ENCODE measurements at places on chromosomes 16 and 17.

DNA sequence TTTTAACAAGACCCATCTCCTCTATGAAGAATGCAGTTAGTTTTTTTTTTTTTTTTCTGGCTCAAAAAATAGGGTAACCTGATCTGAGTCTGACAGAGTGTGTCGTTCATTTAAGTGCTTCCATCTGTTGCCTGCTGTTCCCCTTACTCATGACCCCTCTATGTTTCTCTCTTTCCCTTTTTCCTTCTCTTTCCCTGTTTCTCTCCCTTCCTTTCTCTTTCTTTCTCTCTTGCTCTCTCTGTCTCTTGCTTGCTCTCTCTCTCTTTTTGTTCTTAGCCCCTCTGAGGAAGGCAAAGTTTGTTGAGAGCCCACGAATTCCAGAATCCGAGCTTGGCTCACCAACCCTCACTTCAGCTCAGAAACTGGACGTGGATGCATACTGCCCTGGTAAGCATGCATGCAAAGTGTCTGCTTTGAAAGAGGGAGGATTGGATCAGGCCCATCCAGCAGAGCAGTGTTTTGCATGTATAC is 185.0 kb downstream of the TANC2 start:
- no peak for DNase-seq

DNA sequence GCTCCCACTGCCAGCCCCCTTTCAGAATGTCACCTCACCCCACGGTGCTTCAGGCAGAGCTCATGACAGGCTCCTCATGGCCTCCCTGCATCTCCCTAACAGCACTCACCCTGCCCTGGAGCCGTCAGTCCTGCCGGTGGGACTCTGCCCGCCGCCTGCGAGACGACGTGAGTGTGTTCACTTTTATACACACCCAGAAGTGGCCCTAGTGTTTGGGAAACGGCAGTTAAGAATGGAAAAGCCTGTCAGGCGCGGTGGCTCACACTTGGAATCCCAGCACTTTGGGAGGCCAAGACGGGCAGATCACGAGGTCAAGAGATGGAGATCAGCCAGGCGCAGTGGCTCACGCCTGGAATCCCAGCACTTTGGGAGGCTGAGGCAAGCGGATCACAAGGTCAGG is 12.3 kb upstream of the CYTH1 start:
- no peak for DNase-seq

GRCh38 chr16:83898463-83899271 is at the start of gene MLYCD:
Gene MLYCD (plus strand): TSS chr16:83899115. CDS start chr16:83899145, 30 bp downstream.
- peak; percentile 54 for DNase-seq

GRCh38 chr17:28189667-28190066 is 129.3 kb upstream of the TMEM97 start:
- DNase-seq = no peak

DNA sequence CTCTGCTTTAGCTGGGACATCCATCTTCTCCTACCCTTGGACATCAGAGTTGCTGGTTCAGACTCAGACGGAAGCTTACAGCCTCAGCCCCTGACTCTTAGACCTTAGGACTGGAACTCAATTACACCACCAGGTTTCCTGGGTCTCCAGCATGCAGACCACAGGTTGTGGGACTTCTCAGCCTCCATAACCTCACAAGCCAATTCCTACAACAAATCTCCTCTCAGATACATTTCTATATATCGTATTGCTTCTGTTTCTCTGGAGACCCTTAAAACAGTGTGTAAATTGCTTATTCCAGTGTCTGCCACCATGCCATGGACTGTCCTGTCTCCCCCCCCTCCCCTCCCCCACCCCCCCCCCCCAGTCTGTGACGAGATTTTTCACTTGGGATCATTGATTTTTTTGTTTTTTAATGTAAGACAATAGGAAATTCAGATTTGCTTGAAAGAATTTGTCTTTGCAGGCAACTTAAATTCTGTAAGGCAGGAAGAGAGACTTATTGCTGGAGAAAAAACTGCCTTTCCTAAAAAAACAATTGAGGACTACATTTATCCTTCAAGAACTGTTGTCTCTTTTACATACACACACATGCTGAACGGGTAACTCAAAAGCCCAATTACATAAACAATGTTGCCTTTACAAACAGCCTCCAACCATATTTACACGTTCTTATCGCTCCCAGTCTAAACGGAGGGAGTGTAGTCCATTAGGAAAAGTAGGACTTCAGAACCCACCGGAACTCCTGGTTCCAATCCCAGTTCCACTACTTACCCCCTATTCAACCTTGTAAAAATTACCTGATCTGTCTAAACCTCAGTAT is 39.9 kb downstream of the TEKT5 start:
- no peak for DNase-seq

- DNase-seq = no peak
Observed at GRCh38 chr16:68257906-68258800, 6.2 kb upstream of the SLC7A6 start.

DNA sequence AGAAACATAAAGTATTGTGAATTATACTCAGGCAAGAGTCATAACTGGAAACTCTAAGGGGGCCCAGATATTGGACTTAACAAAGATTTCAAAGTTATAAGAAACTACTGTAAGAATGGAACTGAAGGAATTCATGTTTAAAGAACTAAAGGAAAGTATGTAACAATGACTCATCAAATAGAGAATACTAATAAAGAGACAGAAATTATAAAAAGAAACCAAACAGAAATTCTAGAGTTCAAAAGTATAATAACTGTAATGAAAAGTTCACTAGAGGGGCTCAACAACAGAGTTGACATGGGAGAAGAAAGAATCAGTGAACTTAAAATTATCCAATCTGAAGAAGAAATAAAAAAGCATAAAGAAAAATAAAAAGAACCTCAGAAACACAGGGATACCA is 55.4 kb downstream of the ADCY9 start:
- DNase-seq = no peak

GRCh38 chr17:57619061-57619937 is 125.8 kb downstream of the CCDC182 start:
- no peak for DNase-seq

DNA sequence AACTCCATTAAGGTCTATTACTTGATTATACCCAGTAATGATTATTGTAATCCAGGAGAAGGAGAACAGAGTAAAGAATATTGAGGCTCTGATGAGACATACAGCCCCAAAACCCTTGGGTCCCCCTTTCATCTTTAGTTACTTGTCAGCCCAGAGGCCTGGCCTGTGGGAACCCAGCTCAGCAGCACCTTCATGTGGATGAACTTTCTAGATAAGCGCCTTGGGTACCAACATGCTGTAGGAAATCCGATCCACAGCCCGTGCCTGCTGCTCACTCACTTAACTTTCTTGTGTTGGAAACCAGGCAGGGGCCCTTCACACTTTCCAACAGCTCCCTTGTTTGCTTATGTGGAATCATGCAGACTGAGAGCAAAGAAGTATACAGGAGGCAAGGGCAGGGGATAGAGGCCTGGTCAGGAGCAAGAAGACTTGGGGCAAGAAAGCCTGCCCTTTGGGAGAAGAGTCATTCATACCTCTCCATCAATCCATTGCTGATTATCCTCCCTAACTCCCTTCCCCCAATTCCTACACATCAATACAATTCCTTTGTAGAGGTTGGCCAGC is 64.0 kb upstream of the SOX9 start:
- DNase-seq = no peak

GRCh38 chr16:48864055-48864454 is 254.1 kb upstream of the N4BP1 start:
- DNase-seq = no peak
